ENCODE measurements at places on chromosomes 5 and 9. TPM values are rescaled to one million over a fixed set of nuclear protein-coding genes. Genes with fewer than 3 reads are reported as not detected.

Gene MEIKIN
- total RNA-seq = not detected

Gene SLC2A8
- 6.8 TPM for total RNA-seq

Gene CRB2
- total RNA-seq = 0.10 TPM

Gene LTC4S
- 1.5 TPM for total RNA-seq

Gene CDX1
- total RNA-seq = 0.49 TPM

Gene NR6A1
- total RNA-seq = 0.99 TPM

Gene GFPT2
- 7.5 TPM for total RNA-seq

Gene FAM169A
- 4.6 TPM for total RNA-seq

Gene CARTPT
- not detected for total RNA-seq

DNA sequence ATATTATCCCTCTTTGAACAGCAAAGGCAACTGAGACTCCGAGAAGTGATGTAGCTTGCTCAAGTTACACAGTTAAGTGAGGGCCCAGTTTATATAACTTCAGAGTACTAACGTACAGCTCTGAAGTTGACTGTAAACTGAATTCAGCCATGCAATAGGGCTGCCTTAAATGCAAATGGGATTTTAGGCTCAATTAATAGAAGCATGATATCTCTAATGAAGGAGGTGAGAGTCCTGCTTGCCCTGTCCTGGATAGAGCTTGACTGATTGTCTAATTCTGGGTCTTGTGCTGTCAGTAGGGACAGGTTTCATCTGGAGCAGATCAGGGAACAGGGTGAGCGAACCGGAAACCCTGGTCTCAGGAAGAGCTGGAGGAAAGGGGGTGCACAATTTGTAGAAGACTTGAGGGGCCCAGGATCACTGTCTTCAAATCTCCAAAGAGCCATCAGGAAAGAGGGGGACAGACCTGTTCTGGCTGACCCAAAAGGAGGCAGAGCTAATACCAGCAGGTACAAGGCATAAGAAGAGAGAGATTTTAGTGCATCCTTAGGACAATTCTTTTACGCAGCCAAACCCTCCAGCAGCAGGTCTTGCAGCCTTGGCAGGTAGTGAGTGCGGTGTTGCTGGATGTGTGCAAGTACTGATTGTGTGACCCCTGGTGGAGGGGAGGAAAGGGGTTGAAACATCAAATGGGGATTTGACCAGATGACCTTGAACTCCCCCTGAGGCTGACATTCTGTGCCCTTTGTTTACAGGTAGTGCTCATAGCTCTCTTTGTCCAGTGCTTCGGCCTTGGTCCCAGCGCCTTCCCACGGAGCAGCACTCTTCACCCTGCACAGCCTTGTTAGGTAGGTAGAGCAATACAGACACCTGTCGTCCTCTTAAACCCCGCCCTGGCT is 13.0 kb downstream of the GSN start:
- no peak for DNase-seq

DNA sequence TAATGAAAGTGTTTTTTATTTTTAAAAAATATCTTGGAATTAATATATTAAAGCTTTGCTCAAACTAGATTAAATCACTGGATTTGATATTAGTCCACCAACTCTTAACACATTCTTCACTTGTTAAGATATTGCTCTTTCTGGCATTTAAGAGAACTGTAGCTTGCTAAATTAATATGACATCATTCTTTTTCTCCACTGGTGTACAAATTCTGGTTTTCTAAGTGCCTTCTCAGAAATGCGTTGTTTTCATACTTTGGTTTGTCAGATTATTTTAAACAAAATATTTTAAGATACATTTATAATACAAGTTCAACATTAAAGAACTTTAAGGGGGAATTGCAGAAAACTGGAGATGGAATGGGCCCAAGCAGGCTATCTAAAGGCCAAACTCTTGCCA is 87.6 kb upstream of the IFNE start:
- DNase-seq = no peak

DNA sequence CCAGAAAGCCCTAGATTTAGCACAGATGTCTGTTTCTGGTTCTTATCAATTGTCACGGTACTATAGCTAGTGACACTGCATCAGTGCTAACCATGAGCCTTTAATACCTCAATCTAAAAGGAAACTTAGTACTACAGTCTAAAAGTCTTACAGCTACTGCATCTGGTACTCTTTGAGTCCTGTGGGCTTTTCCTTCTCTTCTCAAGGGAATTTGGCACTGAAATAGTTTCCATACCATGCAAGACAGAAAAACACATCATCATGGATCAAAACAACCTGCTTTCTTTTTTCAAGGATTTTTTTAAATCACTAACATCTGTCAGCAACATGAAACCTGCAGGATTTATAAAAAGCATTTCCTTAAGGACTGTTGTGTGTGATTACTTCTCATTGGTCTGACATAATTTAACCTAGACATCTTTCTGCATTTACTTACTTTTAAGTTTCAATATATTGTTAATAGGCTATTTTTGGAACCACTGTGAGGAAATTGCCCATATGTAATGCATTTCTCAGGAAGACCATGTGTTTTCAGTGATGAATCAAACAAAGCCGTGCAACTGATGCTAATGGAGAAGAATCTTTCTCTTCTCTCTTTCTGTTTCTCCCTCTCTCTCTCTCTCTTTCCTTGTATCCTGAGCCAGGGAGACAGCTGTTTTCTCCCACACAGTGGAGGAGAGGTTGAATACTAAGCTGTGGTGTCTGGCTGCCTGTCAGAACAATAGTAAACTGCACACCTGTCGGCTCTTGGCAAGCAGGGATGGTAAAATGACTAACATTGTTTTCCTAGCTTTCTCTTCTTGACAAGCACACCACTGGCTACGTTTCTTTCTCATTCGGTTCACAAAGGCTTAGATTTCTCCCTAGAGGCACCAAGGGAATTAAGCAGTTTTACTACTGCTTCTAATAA is 273.4 kb downstream of the CSNK1G3 start:
- peak; percentile 98 for DNase-seq

DNA sequence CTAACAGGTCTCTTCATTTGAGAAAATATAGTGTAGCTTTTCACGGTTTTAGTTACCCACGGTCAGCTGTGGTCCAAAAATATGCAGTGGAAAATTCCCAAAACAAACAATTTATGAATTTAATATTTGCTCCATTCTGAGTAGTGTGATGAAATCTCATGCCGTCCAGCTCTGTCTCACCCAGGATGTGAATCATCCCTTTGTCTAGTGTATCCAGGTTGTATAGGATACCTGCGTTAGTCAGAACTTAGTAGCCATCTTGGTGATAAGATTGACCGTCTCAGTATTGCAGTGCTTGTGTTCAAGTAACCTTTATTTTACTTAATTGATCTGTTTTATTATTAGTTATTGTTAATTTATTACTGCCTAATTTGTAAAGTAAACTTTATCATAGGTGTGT is 41.1 kb downstream of the NDUFS4 start:
- no peak for DNase-seq

DNA sequence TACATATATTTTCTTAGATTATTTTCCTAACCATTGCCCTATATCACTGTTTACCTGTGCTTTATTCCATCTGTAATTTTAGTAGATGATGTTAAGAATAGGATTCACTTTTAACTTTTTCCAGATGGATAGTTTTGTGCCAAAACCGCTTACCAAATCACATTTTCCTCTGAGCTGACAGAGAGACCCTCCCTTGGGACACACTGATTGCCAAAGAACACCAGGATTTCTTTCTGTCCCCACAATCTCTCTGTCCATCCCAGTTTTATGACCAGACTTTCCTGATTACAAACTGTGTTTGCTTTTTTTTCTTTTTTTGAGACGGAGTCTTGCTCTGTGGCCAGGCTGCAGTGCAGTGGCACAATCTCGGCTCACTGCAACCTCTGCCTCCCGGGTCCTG is 81.3 kb upstream of the SPATA31C2 start:
- no peak for DNase-seq

GRCh38 chr9:4689687-4690104 is 10.3 kb downstream of the CDC37L1 start:
- no peak for DNase-seq

DNA sequence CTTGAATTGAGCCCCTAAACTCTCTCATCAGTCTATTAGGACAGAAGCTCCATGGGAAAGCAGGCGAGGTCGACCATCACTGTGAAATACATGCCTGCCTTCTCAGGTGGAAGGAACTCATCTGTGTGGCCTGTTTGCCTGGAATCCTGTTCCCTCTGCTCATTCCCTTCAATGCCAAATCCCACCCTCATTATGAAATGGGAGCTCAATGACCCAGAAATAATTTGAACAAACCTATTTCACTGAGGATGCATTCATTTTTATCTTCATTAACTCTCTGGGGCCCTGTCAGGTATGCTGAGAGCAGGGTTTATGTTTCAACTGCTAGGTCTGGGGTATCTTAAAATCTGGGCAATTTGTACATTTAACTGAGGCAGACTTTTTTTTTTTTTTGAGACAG is 142.2 kb downstream of the MED27 start:
- DNase-seq = no peak

GRCh38 chr5:96133341-96134079 is 171.9 kb upstream of the ELL2 start:
- DNase-seq = no peak

GRCh38 chr9:20490246-20490834 is 132.0 kb downstream of the MLLT3 start:
- no peak for DNase-seq

- DNase-seq = no peak
Measured at GRCh38 chr5:50786073-50786472, 119.6 kb downstream of the PARP8 start.

GRCh38 chr5:168339109-168339771 is 47.8 kb downstream of the WWC1 start:
- no peak for DNase-seq

DNA sequence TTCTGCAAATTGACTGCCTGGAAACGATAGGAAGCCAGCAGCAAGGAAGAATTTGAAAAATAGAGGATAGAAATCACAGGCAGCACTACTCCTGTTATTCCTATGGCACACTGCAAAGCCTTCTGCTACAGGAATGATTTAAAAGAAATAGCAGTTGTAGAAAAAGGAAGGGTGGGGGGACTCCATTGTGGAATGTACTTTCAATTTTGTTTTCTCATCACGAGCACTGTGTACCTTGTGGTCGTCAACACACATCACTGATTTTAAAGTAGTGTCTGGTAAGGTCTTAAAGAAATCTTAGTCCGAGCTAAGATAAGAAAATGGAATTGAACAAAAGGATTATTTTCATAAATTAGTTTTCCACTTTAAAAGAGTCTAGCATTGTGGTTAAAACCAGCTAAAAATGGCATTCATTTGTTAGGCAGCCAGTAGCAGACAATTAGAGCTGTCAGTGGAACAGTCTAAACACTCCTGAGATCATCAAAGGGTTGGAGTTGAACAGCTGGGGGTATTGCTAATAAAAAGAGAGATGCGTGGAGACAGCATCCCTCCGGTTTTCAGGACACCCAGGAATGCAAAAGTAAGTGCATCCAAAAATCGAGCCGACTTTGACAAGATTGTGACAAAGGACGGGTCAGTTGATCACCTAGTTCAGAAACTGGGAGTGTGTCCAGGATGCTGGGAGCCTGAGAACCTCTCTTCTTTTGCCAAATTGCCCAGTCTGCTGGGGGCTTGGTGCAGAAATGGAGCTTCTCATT is 97.8 kb upstream of the WWC1 start:
- no peak for DNase-seq

All from skin of body (tissue), 3 donors.